ENCODE measurements at places on chromosomes 11 and 22. TPM values are rescaled to one million over a fixed set of nuclear protein-coding genes. Genes with fewer than 3 reads are reported as not detected.

DNA sequence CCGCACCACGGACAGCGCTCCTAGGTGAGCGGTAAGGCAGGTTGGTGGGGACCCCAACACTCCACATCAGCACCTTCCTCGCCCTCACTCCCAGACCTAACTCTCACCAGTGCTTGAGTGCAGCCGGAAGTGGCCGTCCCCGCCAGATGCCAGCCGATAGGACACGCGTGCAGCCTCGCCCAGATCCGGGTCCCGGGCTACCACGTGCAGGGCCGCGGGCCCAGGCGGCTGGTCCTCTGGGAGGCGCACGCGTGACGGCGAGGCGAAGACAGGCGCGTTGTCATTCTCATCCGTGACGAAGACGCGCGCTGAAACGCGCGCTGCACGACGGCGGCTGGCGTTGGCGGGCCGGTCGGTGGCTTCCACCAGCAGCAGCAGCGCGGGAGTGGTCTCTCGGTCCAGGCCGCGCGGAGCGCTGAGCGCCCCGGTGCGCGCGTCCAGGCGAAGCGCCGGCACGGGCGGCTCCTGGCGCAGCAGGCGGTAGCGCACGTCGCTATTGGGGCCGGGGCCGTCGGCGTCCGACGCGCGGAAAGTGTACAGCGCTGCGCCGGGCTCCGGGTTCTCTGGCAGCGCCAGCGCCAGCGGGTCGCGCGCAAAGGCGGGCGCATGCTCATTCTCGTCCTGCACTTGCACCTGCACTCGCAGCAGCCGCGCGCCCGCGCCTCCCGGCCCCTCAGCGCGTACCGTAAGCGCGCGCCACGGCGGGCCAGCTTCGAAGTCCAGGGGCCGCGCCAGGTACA is 10.8 kb upstream of the TPP1 start:
- DNase-seq = no peak

Gene IGLL1
- 1.5 TPM for polyA plus RNA-seq

- no peak for DNase-seq
Observed at GRCh38 chr22:30687358-30687757, 7.3 kb upstream of the OSBP2 start.

Gene MTA2
- polyA plus RNA-seq = 94.1 TPM

- DNase-seq = no peak
Observed at GRCh38 chr11:7967097-7967496, 1.9 kb upstream of the NLRP10 start.

DNA sequence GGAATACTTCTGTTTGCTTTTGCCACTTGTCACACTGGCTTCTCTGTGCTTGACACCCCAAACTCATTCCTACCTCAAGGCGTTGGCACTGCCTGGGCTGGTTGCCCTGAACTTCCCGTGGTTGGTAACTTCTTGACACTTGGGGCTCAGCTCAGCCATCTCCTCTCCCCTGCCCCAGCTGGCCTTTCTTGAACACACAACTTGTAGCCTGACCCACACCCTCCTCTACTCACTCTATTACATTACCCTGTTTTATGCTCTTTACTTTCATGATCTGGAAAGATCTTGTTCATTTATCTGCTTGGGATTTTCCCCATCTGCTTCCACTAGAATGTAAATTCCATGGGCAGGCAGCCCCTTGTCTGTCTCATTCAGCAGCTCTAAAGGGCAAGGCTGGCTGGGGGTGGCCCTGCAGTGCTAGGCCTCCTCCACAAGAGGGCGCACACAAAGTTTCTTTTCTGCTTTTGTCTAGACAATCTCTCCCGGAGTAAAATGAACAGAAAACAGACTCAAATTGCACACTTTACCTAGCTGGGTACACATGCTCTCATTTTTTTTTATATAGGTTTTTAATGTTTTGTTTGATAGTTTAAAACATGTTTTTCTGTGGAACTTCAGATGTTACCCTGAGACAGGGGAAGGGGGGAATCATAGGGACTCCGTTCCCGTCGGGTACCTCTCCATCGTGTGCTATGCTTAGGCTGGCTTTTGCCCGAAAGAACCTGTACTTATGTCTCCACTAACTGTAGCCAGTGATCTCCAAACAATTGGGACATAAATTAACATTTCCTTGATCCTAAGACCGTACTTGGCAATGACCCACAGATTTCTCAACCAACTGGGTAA is 16.4 kb upstream of the MRGPRX2 start:
- DNase-seq = peak; percentile 40

DNA sequence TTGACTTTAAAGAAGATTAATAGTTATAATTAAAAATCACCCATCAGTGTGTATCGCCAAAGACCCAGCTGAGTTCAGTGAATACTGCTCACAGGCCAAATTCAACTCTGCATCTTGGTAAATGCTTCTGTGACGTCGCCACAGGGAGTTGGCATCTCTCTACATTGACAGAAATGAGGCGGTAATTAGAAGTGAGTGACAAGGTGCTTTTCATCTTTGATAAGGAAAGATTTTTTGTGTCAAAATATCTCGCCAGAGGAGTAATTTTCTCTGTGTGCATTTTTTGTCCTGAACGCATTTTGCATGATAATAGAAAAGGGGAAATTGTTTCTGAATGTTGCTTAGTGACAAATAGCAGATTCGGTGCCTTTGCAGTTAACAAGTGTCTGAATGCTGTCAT is 345.8 kb downstream of the CNTN5 start:
- DNase-seq = no peak
